A549 (cell line): ENCODE measurements at places on chromosomes 5 and 9. TPM values are rescaled to one million over a fixed set of nuclear protein-coding genes. Genes with fewer than 3 reads are reported as not detected.

Gene NFX1
- polyA plus RNA-seq = 23.6 to 25.0 TPM (median 24.8 TPM) in 3 replicates

Gene FAM78A
- 0.33 to 0.65 TPM (median 0.50 TPM) in 3 replicates for polyA plus RNA-seq

Gene FOXD4
- 0.45 to 0.50 TPM (median 0.49 TPM) in 3 replicates for polyA plus RNA-seq

Gene VLDLR
- 27.9 to 29.9 TPM (median 28.6 TPM) in 3 replicates for polyA plus RNA-seq

Gene GFI1B
- polyA plus RNA-seq = not detected in 3 replicates

DNA sequence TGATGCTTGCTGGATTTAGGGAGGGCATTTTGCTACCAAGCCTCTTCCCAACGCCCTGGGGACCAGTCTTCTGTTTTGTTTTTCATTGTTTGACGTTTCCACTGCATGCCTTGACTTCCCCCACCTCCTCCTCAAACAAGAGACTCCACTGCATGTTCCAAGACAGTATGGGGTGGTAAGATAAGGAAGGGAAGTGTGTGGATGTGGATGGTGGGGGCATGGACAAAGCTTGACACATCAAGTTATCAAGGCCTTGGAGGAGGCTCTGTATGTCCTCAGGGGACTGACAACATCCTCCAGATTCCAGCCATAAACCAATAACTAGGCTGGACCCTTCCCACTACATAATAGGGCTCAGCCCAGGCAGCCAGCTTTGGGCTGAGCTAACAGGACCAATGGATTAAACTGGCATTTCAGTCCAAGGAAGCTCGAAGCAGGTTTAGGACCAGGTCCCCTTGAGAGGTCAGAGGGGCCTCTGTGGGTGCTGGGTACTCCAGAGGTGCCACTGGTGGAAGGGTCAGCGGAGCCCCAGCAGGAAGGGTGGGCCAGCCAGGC is 23.0 kb downstream of the PCDHGC5 start:
- no peak for DNase-seq

DNA sequence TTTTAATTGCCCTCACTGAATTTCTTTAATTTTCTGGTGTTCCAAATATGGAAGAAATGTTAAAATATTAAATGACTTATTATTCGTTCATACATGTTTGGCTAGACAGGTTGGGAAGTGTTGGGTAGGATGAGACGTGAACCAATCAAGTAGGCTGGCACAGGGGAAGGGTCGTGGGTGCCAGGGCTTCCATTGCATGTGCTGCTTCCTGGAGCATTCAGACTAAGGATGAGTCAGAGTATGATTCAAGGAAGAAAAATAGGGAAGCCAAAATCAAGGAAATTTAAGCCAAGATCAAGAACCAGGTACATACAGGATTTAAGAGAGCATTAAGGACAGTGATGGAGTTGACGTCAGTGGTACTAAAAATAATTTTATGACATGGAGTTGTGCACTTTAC is 2068.0 kb downstream of the MAT2B start:
- no peak for DNase-seq

- DNase-seq = no peak
Measured at GRCh38 chr9:4850603-4851310, 58.0 kb downstream of the RCL1 start.

- DNase-seq = no peak
Measured at GRCh38 chr9:13179257-13179656, 100.2 kb downstream of the MPDZ start.

DNA sequence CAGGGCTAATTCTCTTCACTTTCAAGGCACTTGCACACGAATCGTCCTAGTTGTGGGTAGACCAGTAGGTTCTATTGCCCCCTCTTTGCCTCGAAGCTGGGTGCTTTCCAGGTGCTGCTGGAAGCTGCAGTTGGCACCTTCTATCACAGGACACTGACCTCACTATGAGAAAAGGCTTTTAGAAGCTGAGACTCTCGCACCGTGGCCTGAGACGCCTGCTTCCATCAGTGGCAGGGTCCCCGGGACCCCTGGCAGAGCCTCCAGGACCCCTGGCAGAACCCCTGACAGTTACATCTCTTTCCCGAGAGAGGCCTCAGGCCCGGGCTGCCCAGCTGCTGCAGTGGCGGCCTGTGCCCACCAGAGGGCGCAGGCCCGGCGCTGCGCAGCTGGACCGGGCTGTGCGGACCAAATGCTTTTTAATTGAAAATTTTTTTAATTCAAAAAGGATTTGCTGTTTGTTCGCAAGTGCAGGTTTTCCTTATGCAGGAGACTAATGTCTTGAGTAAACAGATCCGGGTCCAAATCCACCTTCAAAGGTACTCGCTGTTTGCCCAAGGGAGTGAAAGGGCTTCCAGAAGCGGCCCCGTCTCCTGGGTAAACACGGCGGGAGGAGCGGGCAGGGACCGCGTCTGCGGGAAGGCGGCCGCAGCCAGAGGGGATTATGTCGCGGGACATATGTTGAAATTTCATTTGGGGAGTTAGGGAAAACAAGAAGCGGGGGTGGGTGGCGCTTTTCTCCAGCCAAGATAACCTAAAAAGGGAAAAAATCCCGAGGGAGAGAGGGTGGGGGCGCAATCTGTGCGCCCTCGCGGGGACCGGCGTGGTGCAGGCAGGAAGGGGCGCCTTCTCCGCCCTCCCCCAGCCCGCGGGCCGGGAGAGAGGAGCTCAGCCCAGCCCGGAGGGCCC is 114.5 kb upstream of the LMX1B start:
- DNase-seq = peak; percentile 51

DNA sequence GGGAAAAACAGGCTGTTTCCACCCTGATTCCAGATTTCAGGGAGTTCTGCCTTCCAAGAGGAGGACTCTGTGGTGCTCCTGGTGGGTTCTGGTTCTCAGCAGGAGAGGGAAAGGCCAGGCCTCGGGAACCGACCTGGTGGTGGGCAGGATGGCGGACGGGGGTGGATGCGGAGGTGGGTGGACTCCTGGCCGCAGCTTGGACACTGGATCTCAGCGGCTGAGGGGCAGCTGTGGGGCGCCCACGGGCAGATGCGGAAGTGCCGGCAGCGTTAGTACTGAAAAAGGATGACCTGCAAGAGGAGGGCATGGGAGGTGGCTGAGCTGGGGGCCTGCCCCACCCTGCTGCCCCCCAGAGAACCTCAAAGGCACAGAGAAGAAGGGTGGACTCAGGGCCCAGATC is 24.3 kb downstream of the LHX6 start:
- DNase-seq = no peak

DNA sequence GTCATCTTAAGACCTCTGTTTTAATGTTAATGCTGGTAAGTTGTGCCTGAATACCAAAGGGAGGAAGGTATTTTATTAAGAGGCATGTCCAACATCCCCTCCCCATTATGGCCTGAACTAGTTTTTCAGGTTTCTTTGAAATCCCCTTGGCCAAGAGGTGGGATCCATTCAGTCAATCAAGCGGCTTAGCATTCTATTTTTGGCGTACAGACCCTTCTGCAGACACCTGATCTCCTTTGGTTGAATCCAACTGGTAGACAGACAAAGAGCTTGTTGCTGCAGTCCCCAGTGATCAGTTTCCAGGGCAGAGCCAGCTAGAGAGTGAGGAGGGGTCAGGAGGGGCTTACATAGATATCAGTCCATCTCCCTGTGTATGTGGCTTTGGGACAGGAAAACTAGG is 7.9 kb upstream of the KCNMB1 start:
- no peak for DNase-seq

DNA sequence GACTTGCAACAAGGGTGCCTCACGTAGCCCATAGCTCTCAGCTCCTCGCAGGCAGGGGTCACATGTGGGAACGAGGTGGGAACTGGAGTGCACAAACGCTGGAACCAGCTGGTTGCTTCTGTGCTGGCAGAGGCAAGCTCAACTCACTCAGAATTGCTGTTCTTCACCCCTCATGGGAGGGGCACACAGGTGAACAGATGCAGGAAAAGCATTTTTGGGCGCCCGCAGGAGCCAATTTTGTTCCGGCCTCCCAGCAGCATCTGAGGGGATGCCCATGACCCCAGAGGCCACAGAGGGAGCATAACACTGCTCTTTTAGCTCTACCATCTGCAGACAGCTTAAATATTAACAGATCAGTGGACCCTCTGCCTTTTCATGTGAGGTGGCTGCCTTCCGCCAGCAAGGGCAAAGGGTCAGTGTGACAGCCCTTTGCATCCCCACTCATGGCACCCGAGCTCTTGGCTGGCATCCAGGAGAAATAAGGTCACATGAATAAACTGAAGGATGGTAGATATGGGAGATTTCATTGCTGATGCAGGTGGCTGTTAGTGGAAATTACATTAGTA is 196.2 kb downstream of the SLCO4C1 start:
- no peak for DNase-seq

- DNase-seq = no peak
Measured at GRCh38 chr5:38453506-38453905, 102.9 kb downstream of the LIFR start.

DNA sequence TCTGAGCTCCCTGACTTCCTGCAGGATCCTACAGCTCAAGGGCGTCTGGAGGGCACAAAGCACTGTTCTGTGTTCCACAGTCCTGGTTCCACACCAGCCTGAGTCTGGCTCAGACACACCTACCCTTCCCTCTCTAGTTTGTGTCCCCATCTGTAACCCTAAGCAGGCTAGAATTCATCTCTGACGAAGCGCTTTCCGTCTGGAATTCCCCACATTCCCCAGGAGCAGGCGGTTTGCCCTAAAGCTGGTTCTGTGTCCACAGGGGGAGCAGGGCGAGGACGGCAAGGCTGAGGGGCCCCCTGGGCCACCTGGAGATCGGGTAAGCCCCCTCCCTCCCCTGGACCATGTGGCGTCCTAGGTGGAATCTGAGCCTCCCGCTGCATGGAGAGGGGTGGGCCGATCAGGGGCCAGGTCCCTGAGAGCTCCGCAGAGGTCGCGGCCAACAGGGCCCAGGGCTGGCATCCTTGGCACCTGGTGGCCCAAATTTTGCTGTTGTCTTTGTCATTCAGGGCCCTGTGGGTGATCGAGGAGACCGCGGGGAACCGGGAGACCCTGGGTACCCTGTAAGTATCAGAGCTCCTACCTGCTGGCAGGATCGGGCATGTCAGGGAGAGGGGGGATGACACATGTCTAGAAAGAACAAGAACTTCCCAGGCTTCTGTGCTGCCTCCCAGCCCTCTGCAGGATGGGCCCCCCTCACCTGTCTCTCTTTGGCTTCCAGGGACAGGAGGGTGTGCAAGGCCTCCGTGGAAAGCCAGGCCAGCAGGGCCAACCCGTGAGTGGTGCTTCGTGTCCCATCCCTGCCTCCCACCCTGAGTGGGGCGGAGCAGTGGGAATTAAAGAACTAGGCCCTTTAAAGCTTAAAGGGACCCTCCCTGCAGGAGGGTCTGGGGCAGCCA is 34.5 kb upstream of the ORM1 start:
- DNase-seq = peak; percentile 56

DNA sequence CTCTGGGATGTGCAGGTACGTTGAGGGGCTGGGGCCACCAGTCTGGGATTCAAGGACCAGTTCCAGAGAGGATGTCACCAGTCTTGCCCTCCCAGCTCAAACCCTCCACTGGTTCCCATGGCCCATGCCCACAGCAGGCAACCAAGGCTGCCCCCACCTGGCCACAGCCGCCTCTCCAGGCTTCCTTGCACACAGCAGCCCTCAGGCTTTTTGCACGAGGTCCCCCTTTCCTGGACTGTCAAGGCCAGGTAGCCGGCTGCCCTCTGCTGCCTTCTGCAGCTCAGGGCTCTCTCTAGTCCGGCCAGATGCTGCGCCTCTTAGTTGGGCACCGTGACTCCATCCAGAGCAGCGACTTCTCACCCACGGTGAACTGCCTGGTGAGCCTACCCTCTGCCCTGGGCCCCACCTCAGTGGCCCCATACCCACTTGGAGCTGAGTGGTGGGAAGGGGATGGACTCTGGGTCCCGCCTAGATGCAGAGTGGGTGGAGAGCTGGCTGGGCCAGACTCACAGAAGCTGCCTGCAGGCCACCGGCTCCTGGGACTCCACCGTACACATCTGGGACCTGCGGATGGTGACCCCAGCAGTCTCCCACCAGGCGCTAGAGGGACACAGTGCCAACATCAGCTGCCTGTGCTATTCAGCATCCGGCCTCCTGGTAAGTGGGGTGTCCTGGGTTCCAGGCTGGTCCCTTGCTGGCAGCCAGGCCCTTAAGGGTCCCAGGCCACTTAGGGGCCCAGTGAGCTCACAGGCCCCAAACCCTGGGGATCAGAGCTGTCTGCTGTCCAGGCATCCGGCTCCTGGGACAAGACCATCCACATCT is 2.9 kb downstream of the WDR38 start:
- DNase-seq = peak; percentile 67

DNA sequence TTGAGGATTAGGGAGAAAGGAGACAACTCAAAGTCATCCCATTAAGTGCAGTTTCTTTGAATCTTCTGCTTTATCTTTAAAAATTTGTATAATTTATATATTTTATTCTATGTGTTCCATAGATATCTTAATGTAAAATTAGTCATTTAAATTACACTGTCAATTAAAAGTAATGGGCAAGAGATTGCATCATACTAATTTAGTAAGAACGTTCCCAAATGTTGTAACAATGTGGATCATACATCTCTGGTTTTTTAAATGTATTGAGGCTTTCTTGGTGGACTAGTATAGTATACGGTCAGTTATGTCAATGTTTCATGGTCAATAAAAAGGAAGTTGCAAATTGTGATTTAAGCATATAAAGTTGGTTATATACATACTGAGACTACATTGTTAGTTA is 6.2 kb downstream of the TSLP start:
- DNase-seq = no peak

DNA sequence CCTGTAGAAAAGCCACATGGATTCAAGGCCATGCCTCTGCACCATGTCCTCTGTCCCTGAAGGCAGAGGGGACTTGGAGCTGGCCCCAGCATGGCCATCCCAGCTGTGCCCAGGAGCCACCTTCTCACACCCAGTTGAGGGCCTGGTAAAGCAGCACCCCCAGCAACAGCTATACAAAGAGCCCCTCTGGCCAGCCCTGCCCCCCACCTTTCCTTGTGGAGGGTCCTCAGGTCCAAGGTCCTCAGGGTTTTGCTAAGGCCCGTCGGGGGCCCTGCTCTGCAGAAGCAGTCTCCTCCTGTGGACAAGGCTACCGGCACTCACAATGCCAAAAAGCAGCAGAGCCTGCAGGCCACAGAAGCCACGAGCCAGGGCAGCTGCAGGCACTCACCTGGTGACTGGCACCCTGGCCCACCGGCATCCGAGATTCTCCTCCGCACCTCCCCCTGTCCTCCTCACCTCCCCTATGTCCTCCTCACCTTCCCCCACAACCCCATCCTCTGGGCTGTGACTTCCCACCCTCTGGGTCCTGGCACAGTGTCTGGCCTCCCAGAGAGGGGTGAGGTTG is 39.9 kb upstream of the LPCAT1 start:
- no peak for DNase-seq

DNA sequence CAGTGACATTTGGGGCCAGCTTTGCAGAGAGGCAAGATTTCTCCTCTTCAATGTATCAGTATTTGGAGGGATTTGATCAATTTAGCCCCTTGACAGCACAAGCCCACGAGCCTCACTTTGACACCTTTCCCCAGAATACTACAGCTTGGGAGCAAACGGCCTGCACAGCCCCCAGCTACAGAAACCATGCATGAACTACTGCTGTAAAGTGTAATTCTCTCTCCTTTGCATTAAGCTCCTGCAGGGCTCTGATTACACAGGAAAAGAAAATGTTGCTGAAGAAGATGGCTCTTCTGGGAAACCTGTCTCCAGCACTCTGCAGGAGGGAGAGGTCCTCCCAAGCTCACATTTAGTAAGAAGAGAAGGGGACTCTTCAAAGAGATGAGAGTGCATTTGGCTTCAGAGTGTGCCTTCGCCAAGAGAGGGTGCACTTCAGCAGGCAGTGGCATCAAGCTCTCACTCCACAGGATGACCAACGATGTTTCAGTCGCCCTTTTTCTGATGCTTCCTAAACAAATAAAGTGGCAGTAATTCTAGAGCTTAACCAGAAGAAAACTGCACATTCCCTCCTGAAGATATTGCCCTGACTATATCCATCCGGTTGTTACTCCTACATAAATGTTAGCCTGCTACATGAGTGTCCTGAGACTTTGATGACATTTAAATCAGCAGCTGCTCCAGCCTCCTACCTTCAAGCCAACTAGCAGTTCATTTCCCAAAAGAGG is 272.2 kb downstream of the AUH start:
- DNase-seq = no peak

- no peak for DNase-seq
Measured at GRCh38 chr5:53366245-53366644, 114.2 kb upstream of the FST start.
